ENCODE measurements at places on chromosomes 16 and 17.

DNA sequence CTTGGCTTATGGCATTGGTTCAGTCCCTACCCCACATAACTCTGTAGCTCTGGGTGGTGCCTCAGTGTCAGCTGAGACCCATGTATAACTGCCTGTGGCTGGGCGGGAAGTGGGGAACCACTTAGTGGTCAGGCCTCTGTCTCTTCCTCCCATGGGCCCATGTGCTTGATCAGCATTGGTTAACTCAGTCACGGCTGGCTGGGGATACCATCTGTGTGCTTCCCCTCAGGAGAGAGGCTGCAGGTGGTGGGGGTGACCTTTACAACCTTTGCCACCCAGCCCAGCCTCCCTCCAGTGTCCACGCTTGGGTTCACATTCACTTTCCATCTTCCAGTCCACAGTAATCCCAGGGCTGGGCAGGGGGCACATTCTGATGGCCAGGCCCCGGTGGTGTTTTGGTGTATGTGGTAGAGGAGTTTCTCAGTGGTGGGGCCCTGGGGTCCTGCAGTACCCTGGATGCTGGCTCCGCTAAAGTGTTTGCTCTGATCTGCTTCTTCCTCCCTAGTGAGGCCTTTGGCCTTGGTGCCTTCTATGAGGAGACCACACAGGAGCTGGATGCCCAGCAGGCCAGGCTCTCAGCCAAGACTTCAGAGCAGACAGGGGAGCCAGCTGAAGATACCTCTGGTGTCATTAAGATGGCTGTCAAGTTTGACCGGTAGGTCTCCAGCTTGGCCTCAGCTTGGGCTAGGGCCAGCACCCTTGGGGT, 10.2 kb upstream of the NFATC3 start:
- DNase-seq = peak; percentile 79

- no peak for DNase-seq
Observed at GRCh38 chr16:1156983-1157638, 4.2 kb downstream of the CACNA1H start.

GRCh38 chr17:78475211-78475610, 96.8 kb downstream of the PGS1 start:
- DNase-seq = no peak

GRCh38 chr16:21651515-21651914, 893 bp downstream of the IGSF6 start:
- no peak for DNase-seq

- DNase-seq = no peak
Observed at GRCh38 chr17:70169709-70170597, 621 bp downstream of the KCNJ2 start.

DNA sequence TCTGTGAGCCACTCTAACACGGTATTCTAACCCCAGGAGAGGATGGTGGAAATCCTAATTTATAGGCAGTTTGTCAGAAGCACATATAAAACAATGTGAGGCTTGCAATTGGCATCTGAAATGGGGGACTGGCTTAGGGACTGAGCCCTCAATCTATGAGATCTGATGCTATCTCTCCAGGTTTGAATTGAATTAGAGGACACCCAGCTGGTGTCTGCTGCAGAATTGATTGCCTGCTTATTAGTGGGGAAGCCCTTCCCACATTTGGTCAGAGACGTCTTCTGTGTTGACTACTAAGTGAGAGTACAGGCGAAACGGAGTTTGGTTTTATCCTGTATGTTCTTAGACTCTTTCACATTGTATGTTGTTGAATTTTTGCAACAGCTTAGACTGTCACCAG, 13.6 kb upstream of the TMIGD1 start:
- no peak for DNase-seq

- DNase-seq = no peak
Observed at GRCh38 chr17:13460261-13461000, 141.3 kb downstream of the HS3ST3A1 start.
